Activated CD8-positive, alpha-beta T cell treated with anti-CD3 and anti-CD28 coated beads, Interleukin-2, amount 10 ng/mL, durations not matched to agents 7 days and 5 days (primary cell): ENCODE measurements at places on chromosomes 2 and 18. TPM values are rescaled to one million over a fixed set of nuclear protein-coding genes. Genes with fewer than 3 reads are reported as not detected.

QPCT gene
- total RNA-seq = not detected

DNA sequence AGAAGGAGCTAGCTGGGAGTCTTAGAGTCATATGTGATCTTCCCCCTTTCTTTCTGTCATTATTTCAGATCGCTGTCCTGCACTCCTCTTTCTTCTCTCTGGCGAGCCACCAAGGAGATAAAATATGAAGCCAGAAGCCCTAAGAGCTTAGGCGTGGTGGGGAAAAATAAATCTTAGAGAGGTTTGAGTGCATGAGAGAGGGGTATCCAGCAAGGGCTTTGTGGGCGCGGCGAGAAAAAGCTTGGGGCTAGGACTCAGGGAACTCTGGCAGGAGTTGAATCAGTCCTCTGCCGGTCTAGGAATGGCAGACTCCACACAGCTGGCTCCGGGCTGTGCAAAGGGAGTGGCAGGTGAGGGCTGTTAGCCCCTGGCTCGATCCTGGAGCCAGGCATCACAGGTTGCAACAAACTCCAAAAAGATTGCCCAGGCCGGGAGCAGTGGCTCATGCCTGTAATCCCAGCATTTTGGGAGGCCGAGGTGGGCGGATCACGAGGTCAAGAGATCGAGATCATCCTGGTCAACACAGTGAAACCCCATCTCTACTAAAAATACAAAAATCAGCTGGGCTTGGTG is 20.1 kb upstream of the IGFBP5 start:
- no peak for DNase-seq

DNA sequence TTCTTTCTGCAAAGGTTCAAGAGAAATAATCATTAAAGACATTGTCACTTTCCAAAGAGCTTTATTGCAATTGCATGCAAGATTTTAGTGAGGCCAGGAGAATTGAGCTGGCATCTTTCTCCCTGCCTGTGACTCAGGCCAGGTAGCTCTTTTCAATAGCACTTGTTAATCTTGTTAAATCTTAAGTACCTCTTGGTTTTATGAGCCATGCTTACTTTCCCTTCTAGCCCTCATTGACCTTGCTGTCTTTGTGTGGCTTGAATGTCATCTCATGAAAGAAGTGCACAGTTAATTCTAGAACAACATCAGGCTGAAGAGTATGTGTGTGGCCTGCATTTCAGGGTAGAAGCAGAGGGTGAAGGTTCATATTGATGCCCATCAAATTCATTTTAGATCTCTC is 14.8 kb upstream of the LGALSL start:
- no peak for DNase-seq

GRCh38 chr2:175742367-175742766 is 259.7 kb downstream of the LNPK start:
- DNase-seq = no peak
